ENCODE measurements at places on chromosomes 13 and 19. TPM values are rescaled to one million over a fixed set of nuclear protein-coding genes. Genes with fewer than 3 reads are reported as not detected.

CEACAM4 gene
- not detected for total RNA-seq

DEDD2 gene
- total RNA-seq: 25.9 TPM

MICOS13 gene
- total RNA-seq: 50.9 TPM

IL12RB1 gene
- total RNA-seq: 20.0 TPM

LIG1 gene
- 193 TPM for total RNA-seq

EDDM13 gene
- total RNA-seq: 0.76 TPM

SIAH3 gene
- 0.18 TPM for total RNA-seq

PABPC3 gene
- total RNA-seq: 0.74 TPM

MEDAG gene
- total RNA-seq: not detected

NECTIN2 gene
- 0.93 TPM for total RNA-seq

GRCh38 chr13:75312884-75313520 lies 169.0 kb downstream of the TBC1D4 start:
- peak; percentile 81 for DNase-seq

DNA sequence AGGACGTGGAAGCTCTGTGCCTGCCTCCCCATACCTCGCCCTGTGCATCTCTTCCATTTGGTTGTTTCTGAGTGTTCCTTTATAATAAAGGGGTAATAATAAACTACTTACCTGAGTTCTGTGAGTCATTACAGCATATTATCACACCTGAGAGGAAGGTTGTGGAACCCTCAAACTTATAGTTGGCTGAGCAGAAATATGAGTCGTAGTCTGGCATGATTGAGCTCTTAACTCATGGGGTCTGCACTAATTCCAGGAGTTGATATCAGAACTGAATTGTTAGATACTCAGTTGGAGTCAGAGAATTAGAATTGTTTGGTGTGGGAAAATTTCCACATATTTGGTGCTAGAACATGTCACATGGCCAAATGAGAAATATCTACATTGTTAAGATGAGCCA lies 52.4 kb upstream of the HTR2A start:
- no peak for DNase-seq

- DNase-seq: no peak
These were observed 206.5 kb upstream of the TSHZ3 start for GRCh38 chr19:31555634-31556215.

GRCh38 chr19:44939668-44940067 lies 2.4 kb upstream of the APOC4 start:
- DNase-seq: no peak

DNA sequence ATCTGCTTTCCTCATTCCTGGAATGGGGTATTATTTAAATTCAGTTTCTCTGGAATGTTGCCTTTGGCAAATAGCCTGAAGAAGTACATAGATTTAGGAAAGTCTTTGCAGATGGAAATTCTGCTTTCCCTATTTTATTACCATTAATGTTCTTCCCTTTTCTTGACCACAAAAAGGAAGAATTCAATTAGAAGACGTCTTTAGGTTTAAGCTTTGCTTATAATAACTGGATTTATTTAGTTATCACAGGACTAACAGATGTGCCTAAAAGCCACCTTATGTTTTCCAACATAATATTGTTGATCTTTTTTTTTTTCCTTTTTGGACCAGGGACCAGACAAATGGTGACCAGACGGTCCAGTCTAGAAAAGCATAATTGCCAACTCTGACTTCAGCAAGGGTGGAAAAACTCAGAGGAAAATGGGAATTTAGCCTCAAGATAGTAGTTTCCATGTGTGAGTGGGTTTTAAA lies 210.1 kb upstream of the SPRY2 start:
- no peak for DNase-seq

- peak; percentile 80 for DNase-seq
These were observed 5.1 kb downstream of the EGLN2 start for GRCh38 chr19:40803857-40804782.

- DNase-seq: no peak
These were observed 1034.8 kb downstream of the PCDH17 start for GRCh38 chr13:58666331-58666730.

GRCh38 chr19:31497709-31498108 lies 148.5 kb upstream of the TSHZ3 start:
- DNase-seq: no peak

DNA sequence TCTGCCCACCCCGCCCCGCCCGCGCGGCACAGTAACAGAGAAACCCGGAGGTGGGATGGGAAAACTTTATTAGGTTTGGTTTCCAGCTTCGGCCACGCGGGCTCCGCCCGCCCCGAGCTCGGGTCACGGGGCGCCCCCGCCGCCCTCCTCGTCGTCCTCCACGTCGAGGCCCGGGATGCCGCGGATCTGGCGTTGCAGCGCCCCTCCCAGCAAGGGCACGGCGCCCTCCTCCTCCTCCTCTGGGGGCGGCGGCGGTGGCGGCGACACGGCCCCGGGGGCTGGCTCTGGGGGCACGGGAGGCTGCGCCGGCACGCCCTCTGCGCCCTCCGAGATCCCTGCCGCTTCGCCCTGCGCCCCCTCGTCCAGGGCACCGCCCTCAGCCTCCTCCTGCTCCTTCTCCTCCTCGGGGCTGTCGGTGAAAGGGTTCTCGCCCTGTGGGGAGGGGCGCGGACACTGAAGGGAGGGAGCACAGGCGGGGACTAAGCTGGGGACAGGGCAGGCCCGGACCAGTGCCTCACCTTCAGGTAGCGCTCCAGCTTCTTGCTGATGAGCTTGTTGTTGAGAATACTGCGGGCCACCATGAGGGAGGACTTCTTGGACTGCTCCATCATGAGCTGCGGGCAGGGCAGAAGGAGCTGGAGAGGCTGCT lies 536 bp upstream of the AKAP8 start:
- DNase-seq: peak; percentile 66

- DNase-seq: no peak
These were observed 46.7 kb downstream of the GJA3 start for GRCh38 chr13:20114066-20114610.

GRCh38 chr19:54430306-54431254 lies 15.3 kb downstream of the TTYH1 start:
- peak; percentile 73 for DNase-seq

DNA sequence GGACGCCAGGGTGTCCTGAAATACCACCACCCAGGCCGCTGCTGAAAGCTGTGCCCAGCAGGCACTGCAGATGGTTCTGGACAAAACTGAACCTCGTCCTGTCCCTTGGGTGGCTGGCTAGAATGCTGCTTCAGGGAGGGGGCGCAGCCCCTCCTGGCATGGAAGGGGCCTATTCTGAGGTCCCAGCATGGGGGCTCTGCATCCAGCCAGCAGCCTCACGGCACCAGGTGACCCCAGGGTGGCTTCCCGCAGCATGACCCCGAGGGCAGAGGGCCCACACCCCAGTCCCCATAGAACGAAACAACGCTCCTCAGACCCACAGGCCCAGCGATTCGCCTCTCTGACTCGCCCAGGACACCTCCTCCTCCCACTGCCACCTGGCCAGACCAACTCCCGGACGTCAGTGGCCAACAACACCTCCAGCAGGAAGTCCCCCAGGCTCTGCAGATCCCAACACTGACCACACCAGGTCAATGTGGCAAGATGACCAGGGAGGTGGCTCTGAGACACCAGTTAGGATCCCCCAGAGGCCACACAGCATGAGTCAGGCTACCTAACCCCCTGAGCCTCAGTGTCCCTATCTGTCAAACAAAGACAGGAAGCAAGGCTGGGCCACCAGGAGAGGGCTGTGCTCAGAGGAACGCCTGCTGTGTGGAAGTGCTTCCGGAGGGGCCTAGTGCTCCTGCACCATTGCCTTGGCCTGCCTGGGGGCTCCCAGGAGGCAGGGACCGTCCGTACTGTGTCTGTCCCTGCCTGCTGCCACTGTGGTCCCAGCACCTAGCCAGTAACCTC lies 6.1 kb downstream of the MKNK2 start:
- DNase-seq: no peak

DNA sequence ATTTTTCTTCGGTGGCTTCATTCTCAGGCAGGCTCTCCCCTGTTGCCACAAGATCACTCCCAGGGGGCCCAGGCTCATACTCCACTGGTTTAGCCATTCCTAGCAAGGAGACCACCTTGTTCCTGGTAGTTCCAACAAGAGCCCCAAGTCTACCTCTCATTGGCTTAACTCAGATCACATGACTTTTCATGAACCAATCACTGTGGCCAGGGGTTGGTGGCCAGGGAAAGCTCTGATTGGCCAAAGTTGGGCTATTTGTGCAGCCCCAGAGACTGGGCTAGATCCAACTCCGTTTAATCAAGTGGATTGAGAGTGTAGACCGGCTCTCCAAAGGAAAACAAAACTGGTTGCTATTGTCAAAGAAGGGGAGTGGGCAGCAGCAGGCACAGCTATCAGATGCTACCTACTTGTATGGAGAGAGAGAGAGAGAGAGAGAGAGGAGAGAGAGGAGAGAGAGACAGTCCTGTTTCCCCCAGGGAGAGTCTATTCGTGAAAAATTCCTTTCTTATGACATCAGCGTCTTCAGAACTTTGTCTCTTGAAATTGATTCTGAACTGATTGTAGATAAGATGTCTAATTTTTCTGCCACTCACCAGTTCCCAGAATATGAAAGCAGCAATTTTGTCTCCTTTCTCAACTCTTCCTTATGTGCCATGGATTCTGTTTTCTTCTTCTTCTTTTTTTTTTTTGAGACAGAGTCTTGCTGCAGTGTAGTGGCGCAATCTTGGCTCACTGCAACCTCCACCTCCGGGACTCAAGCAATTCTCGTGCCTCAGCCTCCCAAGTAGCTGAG lies 5.9 kb downstream of the CEACAM19 start:
- no peak for DNase-seq

GRCh38 chr19:12159773-12160414 lies 3.0 kb upstream of the ZNF136 start:
- peak; percentile 44 for DNase-seq

- DNase-seq: no peak
These were observed 3.8 kb downstream of the RFXAP start for GRCh38 chr13:36822785-36823184.

- peak; percentile 66 for DNase-seq
These were observed 18.7 kb downstream of the CACNG7 start for GRCh38 chr19:53927739-53928138.

GRCh38 chr13:50421473-50422130 lies 406.4 kb downstream of the KCNRG start:
- no peak for DNase-seq

DNA sequence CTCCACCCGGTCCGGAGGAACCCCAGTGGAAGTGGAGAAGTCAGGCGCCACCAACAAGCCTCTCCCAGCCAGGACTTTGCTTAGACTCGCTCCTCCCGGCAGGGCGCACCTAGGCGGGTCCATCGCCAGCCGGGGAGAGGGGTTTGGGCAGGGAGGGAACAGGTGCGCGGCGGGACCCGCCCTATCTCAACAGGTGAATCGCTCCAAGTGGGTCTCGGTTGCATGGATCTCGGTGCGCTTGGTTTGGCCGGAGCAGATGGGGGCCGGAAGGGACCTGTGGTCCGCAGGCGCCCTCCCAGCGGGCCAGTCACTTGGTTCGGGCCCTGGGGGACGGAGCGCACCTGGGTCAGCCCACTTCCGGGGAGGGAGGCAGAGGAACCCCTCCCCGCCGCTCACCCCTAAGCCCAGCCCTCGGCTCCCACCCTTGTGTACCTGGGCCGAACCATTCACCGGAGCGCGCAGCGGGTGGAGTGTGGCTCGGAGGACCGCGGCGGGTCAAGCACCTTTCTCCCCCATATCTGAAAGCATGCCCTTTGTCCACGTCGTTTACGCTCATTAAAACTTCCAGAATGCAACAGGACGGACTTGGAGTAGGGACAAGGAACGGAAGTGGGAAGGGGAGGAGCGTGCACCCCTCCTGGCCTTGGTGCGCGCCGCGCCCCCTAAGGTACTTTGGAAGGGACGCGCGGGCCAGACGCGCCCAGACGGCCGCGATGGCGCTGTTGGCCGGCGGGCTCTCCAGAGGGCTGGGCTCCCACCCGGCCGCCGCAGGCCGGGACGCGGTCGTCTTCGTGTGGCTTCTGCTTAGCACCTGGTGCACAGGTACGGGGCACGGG lies at the start of gene LSR:
Gene LSR, plus strand, starts transcription at position 693 of the 836 bp plus-strand sequence. Its CDS starts 21 bp downstream, at position 714.
- DNase-seq: peak; percentile 75
